ENCODE measurements at places on chromosomes 11 and 22. TPM values are rescaled to one million over a fixed set of nuclear protein-coding genes. Genes with fewer than 3 reads are reported as not detected.
A peak's percentile ranks its signal among the peaks of the same experiment; 100 is the strongest.

- H3K4me1 ChIP-seq, result no peaks in the 10 kb centered on the region
- H3K36me3 ChIP-seq, result no peaks in the 10 kb centered on the region
- no peak overlapping the region for H3K4me3 ChIP-seq
- no peak for DNase-seq
- H3K27ac ChIP-seq, result no peak overlapping the region
- peaks cover 5% of the 10 kb centered on the region for H3K27me3 ChIP-seq
Measured at GRCh38 chr22:47534804-47535410, 772.5 kb downstream of the TBC1D22A start.

GRCh38 chr11:103844327-103845215, 191.9 kb upstream of the DDI1 start:
- H3K27ac ChIP-seq, result no peak overlapping the region
- peaks cover 6% of the 10 kb centered on the region for H3K4me1 ChIP-seq
- no peak for DNase-seq

GRCh38 chr11:59574467-59574866, 41.1 kb downstream of the OSBP start:
- H3K4me1 ChIP-seq, result no peaks in the 10 kb centered on the region
- peaks cover 10% of the 10 kb centered on the region for H3K36me3 ChIP-seq
- no peak overlapping the region for H3K27ac ChIP-seq
- no peak for DNase-seq

DNA sequence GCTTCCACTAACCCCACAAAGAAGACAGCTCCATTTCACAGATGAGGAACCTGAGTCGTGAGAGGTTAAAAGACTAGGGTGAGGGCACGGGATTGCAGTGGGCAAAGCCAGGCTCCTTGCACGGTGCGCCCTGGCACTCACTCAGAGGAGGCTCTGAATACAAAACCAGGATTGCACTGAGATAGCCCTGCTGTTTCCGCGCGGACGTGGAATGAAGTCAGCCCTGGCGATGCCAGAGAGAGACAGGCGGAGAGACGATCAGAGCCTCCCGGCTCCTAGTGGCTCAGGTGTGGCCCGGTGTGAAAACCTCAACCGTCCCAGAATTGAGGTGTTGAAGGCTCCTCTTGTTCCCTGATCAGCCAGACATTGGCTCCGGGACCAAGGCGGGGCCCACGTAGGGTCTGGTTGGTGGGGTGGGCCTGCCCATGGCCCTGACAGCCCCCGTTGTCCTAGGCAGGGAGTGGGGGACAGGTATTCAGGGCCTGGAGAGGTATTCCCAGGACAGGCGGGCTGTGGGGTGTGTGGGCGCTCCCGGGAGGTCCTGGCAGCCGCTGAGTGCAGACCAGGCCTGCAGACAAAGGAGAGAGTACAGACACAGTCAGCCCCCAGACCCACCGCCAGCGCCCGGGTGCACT, 43.1 kb upstream of the LINC01488 start:
- H3K27ac ChIP-seq, result peak overlapping the region; percentile 45
- no peak for DNase-seq
- no peaks in the 10 kb centered on the region for H3K27me3 ChIP-seq
- peaks cover 71% of the 10 kb centered on the region for H3K4me1 ChIP-seq

- no peak overlapping the region for H3K4me3 ChIP-seq
- H3K27me3 ChIP-seq, result no peaks in the 10 kb centered on the region
- H3K27ac ChIP-seq, result no peak overlapping the region
- H3K36me3 ChIP-seq, result no peaks in the 10 kb centered on the region
- no peak for DNase-seq
Measured at GRCh38 chr11:10441652-10442503, 13.2 kb upstream of the AMPD3 start.

DNA sequence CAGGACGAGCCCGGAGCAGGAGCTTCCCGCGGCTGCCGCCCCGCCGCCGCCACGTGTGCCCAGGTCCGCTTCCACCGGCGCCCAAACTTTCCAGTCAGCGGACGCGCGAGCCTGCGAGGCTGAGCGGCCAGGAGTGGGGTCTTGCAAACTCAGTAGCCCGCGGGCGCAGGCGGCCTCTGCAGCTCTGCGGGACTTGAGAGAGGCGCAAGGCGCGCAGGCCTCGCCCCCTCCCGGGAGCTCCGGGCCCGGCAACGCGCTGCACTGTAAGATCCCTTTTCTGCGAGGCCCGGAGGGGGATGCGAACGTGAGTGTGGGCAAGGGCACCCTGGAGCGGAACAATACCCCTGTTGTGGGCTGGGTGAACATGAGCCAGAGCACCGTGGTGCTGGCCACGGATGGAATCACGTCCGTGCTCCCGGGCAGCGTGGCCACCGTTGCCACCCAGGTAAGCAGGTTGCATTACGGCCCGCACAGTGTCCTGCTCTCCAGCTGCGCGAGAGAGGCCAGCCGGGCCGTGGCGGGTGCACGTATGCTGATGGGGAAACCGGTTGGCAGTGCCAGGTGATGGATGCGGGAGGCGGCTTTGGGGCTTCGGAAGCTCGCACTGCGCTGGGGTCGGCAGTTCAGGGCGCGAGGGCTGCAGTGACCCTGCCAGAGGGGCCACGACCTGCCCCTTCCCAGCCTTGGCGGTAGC, 2.0 kb downstream of the SLC6A5 start:
- H3K4me3 ChIP-seq, result no peak overlapping the region
- H3K36me3 ChIP-seq, result no peaks in the 10 kb centered on the region
- H3K27ac ChIP-seq, result no peak overlapping the region
- peaks cover 4% of the 10 kb centered on the region for H3K4me1 ChIP-seq
- H3K27me3 ChIP-seq, result peaks cover 94% of the 10 kb centered on the region

GRCh38 chr11:115456019-115456418, 48.2 kb downstream of the CADM1 start:
- H3K27me3 ChIP-seq, result no peaks in the 10 kb centered on the region
- peaks cover 3% of the 10 kb centered on the region for H3K36me3 ChIP-seq
- H3K4me1 ChIP-seq, result peaks cover 36% of the 10 kb centered on the region
- DNase-seq, result no peak
- no peak overlapping the region for H3K4me3 ChIP-seq

CABP4 gene
- not detected for total RNA-seq

- DNase-seq, result no peak
- H3K4me3 ChIP-seq, result no peak overlapping the region
- H3K36me3 ChIP-seq, result no peaks in the 10 kb centered on the region
- H3K27ac ChIP-seq, result no peak overlapping the region
- H3K27me3 ChIP-seq, result peaks cover 16% of the 10 kb centered on the region
Measured at GRCh38 chr11:65646958-65647701, 9.2 kb downstream of the SIPA1 start.

- H3K27ac ChIP-seq, result no peak overlapping the region
- H3K4me3 ChIP-seq, result no peak overlapping the region
- H3K4me1 ChIP-seq, result no peaks in the 10 kb centered on the region
- DNase-seq, result no peak
Measured at GRCh38 chr11:55357560-55358184, 10.1 kb upstream of the OR4A15 start.

NOX4 gene
- 5.1 TPM for total RNA-seq

GRCh38 chr22:38167988-38168407, 13.6 kb downstream of the PLA2G6 start:
- peaks cover 12% of the 10 kb centered on the region for H3K4me1 ChIP-seq
- DNase-seq, result no peak
- no peak overlapping the region for H3K27ac ChIP-seq
- H3K27me3 ChIP-seq, result no peaks in the 10 kb centered on the region
- H3K36me3 ChIP-seq, result peaks cover 2% of the 10 kb centered on the region
- H3K4me3 ChIP-seq, result no peak overlapping the region

- H3K27me3 ChIP-seq, result no peaks in the 10 kb centered on the region
- H3K4me1 ChIP-seq, result peaks cover 42% of the 10 kb centered on the region
Measured at GRCh38 chr22:27879923-27880322, 39.1 kb downstream of the PITPNB start.

KCNK4 gene
- total RNA-seq, result not detected

MUC2 gene
- total RNA-seq, result not detected

VPREB1 gene
- not detected for total RNA-seq

POU2AF2 gene
- total RNA-seq, result not detected

GRCh38 chr11:6979365-6979764, 40.8 kb downstream of the ZNF214 start:
- H3K27ac ChIP-seq, result no peak overlapping the region
- no peaks in the 10 kb centered on the region for H3K27me3 ChIP-seq
- no peak for DNase-seq
- H3K4me1 ChIP-seq, result no peaks in the 10 kb centered on the region
- H3K4me3 ChIP-seq, result no peak overlapping the region

GRCh38 chr11:15852179-15852578, 504.2 kb downstream of the SOX6 start:
- DNase-seq, result no peak
- H3K27me3 ChIP-seq, result peaks cover 5% of the 10 kb centered on the region
- H3K4me1 ChIP-seq, result peaks cover 35% of the 10 kb centered on the region

DNA sequence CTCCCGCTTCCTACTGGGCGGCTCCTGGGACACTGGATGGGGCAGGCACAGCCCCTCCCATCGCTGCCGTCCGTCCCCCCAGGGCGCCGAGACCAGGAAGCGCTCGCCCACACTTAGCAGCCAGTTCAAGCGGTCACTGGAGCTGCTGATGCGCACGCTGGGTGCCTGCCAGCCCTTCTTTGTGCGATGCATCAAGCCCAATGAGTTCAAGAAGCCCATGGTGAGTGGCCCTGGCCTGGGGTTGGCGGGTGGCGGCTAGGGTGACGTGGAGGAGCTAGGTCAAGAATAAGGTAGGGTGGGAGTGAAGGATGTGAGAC, 44.6 kb downstream of the MYO7A start:
- no peaks in the 10 kb centered on the region for H3K27me3 ChIP-seq
- no peak for DNase-seq
- H3K27ac ChIP-seq, result no peak overlapping the region
- no peaks in the 10 kb centered on the region for H3K36me3 ChIP-seq
- peaks cover 45% of the 10 kb centered on the region for H3K4me1 ChIP-seq

DNA sequence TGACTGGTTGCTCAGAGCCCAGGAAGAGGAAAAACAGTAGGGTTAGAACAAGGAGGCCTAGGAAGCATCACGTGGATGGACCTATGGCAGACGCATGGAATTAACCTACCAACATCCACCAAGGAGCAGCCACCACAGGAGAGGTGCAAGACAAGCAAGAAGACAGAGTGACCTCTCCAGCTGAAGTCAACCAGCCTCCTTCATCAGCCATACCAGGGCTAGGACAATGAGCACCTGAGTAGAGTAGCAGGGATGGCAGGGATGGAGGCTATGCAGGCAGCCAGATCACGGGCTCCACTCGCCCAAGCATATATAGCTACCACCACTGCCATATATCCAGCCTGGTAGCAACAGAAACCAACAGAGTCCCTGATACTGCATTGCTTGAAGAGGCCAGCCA, 202.1 kb upstream of the B3GAT1 start:
- H3K36me3 ChIP-seq, result no peaks in the 10 kb centered on the region
- H3K27me3 ChIP-seq, result peaks cover 4% of the 10 kb centered on the region
- no peak overlapping the region for H3K4me3 ChIP-seq
- DNase-seq, result no peak
- H3K4me1 ChIP-seq, result peaks cover 4% of the 10 kb centered on the region
- H3K27ac ChIP-seq, result no peak overlapping the region

GSTT2B gene
- 2.1 TPM for total RNA-seq

DNA sequence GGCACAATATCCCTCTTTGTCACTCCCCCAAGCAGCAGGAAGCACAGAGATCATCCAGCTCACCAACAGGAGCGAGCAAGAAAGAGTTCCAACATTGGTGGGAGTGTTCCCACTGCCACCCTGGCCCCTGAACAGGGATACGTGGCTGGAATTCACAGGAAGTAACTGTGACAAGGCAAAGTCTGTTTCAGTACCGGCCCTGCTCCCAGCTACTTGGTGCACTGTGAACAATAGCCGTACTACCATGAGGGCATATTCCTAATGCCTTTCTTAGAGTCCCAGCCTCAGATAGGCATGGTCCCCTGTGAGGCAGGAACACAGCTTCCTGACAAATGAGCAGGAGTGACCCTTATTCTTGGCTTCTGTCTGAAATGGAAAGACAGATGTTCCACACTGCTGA, 1.8 kb upstream of the SLC37A2 start:
- peaks cover 6% of the 10 kb centered on the region for H3K4me1 ChIP-seq
- peaks cover 56% of the 10 kb centered on the region for H3K27me3 ChIP-seq
- H3K4me3 ChIP-seq, result peak overlapping the region; percentile 25
- H3K36me3 ChIP-seq, result no peaks in the 10 kb centered on the region
- no peak overlapping the region for H3K27ac ChIP-seq

MMP8 gene
- not detected for total RNA-seq

GRCh38 chr22:44760476-44760875, 8.1 kb downstream of the ARHGAP8 start:
- no peak overlapping the region for H3K27ac ChIP-seq
- no peak overlapping the region for H3K4me3 ChIP-seq
- no peaks in the 10 kb centered on the region for H3K36me3 ChIP-seq
- no peak for DNase-seq

LMO2 gene
- total RNA-seq, result 0.49 TPM

GRCh38 chr11:33920838-33921613, 29.1 kb upstream of the LMO2 start:
- H3K4me3 ChIP-seq, result no peak overlapping the region
- H3K4me1 ChIP-seq, result no peaks in the 10 kb centered on the region
- no peaks in the 10 kb centered on the region for H3K36me3 ChIP-seq
- H3K27ac ChIP-seq, result no peak overlapping the region
- DNase-seq, result no peak
- peaks cover 15% of the 10 kb centered on the region for H3K27me3 ChIP-seq

DSCAML1 gene
- total RNA-seq, result 0.09 TPM

GRCh38 chr22:35257002-35257320, 332 bp upstream of the HMGXB4 start:
- H3K4me1 ChIP-seq, result peaks cover 33% of the 10 kb centered on the region
- no peaks in the 10 kb centered on the region for H3K27me3 ChIP-seq
- H3K27ac ChIP-seq, result peak overlapping the region; percentile 91
- peak overlapping the region; percentile 96 for H3K4me3 ChIP-seq
- DNase-seq, result no peak

DNA sequence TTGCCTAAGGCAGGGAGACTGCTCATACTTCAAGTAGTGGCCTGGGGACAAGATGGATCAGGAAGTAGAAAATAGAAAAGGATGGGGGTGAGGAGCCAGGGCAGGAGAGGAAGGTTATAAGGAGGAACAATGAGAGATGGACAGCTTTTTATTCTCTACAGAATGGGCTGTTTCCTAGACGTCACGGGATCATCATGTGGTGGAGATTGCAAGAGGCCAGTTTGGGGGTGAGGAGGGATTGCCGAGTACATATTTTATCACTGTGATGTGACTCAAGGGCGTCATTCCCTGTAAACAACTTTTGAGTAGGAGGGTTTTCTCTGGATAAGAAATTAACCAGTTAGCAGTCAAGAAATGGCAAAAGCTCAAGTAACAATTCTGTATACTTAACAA, 406.3 kb downstream of the ETS1 start:
- H3K27ac ChIP-seq, result peak overlapping the region; percentile 13
- peaks cover 9% of the 10 kb centered on the region for H3K4me1 ChIP-seq
- no peak for DNase-seq
- no peak overlapping the region for H3K4me3 ChIP-seq
- H3K27me3 ChIP-seq, result no peaks in the 10 kb centered on the region
- H3K36me3 ChIP-seq, result peaks cover 6% of the 10 kb centered on the region

- peaks cover 20% of the 10 kb centered on the region for H3K4me1 ChIP-seq
- no peaks in the 10 kb centered on the region for H3K27me3 ChIP-seq
- H3K27ac ChIP-seq, result no peak overlapping the region
- no peak overlapping the region for H3K4me3 ChIP-seq
- no peak for DNase-seq
- H3K36me3 ChIP-seq, result no peaks in the 10 kb centered on the region
Measured at GRCh38 chr22:39259666-39260065, 14.9 kb upstream of the PDGFB start.

RFPL2 gene
- total RNA-seq, result not detected

JHY gene
- total RNA-seq, result 2.3 TPM

OR52A1 gene
- total RNA-seq, result not detected

Measured in neural crest cell (in vitro differentiated cells).